Sigmoid colon (tissue), 7 donors: ENCODE measurements at places on chromosomes 16 and 17. TPM values are rescaled to one million over a fixed set of nuclear protein-coding genes. Genes with fewer than 3 reads are reported as not detected.

SDK2 gene
- polyA plus RNA-seq, result under 0.01 TPM

DNA sequence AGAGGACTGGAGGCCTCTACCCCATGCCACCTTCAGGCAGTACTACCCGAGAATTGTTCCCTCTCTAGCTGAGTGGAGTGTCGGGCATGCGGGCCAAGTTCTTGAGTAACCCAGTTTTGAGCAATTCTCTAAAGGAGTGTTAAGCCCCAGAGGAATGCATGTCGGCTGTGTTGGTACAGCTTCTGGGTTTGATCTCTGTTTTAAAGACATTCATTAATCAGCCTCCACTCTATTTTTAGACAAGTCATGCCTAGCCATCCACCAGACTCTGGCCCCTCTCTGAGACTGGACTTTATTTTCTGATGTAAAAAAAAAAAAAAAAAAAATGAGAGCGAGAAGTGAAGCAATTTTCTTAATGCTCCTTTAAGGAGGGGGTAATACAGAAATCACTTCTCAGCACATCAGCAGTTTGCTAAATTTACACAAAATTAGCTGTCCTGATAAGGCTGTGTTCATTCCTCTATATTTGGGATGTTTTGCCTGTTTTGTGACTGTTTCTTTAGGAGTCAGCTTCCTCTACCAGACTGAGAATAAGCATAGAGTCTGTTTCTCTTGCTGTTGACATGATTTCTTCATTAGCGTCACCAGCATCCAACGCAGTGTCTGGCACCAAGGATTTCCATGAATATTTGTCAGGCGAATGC is 88.7 kb downstream of the AXIN2 start:
- H3K27me3 ChIP-seq, result no peaks in the 10 kb centered on the region
- H3K4me1 ChIP-seq, result peaks cover 13% of the 10 kb centered on the region
- H3K36me3 ChIP-seq, result no peaks in the 10 kb centered on the region
- no peak for DNase-seq
- H3K27ac ChIP-seq, result no peak overlapping the region

GRCh38 chr16:3589441-3589921 is 12.3 kb upstream of the NLRC3 start:
- no peak for DNase-seq
- peaks cover 11% of the 10 kb centered on the region for H3K4me1 ChIP-seq
- no peaks in the 10 kb centered on the region for H3K36me3 ChIP-seq
- H3K27ac ChIP-seq, result no peak overlapping the region

GRCh38 chr16:88329726-88330700 is 52.7 kb upstream of the ZNF469 start:
- no peaks in the 10 kb centered on the region for H3K27me3 ChIP-seq
- no peaks in the 10 kb centered on the region for H3K36me3 ChIP-seq
- H3K27ac ChIP-seq, result no peak overlapping the region
- no peak overlapping the region for H3K4me3 ChIP-seq
- peaks cover 7% of the 10 kb centered on the region for H3K4me1 ChIP-seq
- no peak for DNase-seq

- H3K4me1 ChIP-seq, result peaks cover 16% of the 10 kb centered on the region
- peak overlapping the region; percentile 80 for H3K4me3 ChIP-seq
- peaks cover 7% of the 10 kb centered on the region for H3K36me3 ChIP-seq
- peak; percentile 88 for DNase-seq
- H3K27ac ChIP-seq, result peak overlapping the region; percentile 98
Observed at GRCh38 chr17:68248199-68248825, 469 bp downstream of the AMZ2 start.

- DNase-seq, result no peak
- H3K27ac ChIP-seq, result no peak overlapping the region
- no peaks in the 10 kb centered on the region for H3K36me3 ChIP-seq
- peaks cover 10% of the 10 kb centered on the region for H3K4me1 ChIP-seq
- H3K27me3 ChIP-seq, result no peaks in the 10 kb centered on the region
- H3K4me3 ChIP-seq, result no peak overlapping the region
Observed at GRCh38 chr17:72033334-72033733, 87.5 kb upstream of the SOX9 start.
